ENCODE measurements at places on chromosomes 7 and 10.

DNA sequence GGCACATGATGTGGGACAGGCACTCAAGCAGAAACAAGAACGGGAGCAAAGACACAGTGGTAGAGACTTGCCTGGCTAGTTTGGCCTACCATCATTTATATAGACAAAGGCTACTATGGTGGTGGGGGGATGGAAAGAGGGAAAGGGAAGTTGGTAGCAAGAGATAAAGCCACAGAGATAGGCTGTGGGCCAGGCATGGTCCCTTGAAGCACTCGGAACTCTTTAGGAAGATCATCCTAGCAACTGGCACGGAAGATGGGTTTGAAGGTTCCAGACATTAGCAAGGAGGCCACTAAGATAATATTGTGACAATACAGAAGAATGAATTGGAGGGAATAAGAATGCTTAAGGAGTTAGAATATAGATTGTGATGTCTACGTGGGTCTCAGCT, 319.6 kb downstream of the ELMO1 start:
- DNase-seq: no peak

DNA sequence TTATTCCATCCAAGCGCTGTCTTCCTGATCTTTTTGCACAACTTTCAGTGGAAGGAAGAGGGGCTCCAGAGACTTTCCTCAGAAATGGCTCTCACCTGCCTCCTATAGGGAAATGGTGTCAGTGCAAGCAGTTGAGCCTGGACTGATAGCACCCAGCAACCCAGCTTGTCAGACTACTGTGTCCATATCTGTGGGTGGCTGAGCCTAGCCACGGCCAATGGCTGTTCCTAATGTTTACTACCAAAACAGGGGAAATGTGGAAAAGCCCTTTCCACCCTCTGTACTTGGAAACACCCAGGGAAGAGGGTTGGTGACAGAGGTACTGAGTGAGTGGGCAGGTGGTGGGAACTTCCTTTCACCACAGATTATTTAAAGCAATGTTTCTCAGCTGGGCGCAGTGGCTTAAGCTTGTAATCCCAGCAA, 4.3 kb upstream of the YKT6 start:
- no peak for DNase-seq

DNA sequence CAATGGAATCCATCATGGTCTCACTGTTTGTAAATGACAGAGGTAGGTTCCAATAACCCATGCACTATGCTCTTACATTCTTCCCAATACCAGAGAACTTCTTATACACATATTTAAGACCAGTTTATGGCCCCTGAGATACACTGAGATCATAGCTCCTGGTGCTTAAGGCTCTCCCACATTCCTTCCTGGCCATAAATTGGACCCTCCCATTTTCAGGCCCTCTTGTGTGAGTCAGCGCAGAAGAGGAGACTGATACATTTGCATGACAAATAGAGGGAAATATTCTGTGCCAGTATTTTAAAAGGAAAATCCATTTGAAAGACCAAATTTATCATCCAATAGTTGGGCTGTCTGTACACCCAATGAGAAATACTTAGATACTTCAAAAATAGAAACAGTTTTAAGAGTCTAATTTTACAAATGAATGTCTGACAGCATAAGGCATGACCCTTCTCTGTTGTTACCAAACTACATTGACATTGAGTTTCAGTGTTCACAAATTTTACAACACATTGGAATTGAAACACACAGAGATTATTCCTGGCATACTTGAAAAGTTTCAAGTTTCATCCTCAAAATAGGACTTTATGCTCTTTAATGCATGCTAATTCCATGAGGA, 35.3 kb downstream of the SLC16A9 start:
- DNase-seq: no peak

GRCh38 chr7:151426904-151427704, 12.8 kb downstream of the CRYGN start:
- no peak for DNase-seq

DNA sequence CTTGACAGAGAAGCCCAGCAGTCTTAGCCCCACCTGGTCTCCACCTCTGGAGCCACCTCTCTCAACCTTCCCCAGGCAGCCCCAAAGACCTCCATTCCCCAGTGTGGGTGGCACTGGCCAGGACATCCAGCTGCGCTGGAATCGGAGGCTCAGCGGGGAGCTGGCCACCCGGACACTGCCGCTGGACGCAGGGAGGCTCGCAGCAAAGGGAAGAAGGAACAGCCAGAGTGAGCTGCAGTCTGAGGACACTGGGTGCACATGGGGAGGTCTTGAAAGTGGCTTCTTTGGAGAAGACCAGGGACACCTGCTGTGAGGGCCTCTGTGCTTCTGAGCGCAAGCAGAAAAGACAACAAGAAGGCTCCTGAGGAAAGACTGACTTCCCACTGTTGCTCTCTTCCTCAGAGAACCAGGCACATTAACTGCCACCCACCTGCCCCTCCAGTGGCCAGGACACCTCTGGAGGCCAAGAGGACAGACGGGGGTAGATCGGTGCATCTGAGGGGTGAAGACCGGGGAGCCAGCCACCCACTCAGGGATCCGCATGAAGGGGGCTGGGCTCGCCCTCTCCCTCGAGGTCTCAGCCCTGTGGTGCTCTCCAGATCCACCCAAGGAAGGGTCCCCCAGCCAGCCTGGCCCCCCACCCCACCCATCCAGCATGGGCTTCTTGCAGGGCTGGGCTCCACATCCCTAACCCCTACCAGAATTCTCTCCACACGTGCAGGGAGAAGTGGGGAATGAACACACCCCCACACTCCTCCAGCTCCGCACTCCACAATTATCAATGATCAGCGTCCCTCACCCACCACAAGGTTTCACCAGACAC, 1.8 kb downstream of the CAMK2B start:
- no peak for DNase-seq

DNA sequence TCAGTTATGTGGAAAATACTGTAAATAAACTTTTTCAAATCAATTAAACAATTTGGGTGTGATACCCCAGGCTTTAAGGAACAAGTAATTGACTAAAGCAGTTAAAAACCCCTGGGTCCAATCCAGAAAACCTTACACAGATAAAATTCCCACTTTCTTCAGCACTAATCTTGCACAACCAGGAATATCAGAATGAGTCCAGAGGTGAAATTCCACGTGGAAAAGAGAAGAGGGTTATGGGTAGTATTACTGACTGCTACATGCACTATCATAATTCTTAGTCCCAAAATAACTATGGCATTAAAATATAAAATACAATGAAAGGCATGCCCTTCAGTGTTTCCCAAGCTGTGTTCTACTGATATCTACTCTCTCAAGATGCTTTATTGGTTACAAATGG, 135.7 kb upstream of the STEAP4 start:
- no peak for DNase-seq
